ENCODE measurements at places on chromosomes 2 and 18.

GRCh38 chr2:141331127-141331526 lies 799.7 kb downstream of the LRP1B start:
- no peak for DNase-seq

DNA sequence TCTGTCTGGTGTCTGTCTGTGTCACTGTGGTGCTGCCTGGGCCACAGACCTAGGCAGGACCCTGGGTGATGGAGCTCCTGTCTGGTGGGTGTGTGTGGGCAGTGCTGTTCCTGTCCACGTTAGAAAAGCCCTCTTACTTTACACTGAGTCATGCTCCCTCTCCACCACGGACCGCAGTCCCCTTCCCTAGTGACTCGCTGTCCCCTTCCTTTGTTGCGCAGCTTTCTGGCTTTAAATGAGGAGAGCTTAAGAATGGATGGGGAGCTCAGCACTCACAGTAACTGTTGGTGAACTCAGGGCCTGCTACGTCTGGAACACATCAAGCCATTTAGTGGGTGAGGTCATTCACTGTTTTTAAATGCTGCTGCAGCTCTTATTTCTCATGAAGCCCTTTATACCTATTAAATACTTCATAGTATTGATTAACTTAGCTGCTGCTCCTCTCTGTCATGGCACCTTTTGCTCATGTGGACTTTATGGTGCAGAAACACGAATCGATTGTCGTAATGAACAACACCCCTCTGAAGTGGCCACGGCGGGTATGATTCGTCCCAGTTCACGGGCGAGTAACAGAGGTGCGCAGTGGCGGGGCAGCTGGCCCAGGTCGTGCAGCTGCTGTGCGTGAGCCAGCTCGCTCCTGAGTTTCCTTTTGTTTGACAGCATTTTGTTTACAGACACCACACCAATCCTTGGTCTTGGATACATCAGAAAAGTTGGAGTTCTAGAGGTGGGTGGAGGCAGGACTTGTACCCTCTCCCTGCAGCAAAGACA lies 100.4 kb downstream of the LDLRAD4 start:
- DNase-seq: peak; percentile 22

DNA sequence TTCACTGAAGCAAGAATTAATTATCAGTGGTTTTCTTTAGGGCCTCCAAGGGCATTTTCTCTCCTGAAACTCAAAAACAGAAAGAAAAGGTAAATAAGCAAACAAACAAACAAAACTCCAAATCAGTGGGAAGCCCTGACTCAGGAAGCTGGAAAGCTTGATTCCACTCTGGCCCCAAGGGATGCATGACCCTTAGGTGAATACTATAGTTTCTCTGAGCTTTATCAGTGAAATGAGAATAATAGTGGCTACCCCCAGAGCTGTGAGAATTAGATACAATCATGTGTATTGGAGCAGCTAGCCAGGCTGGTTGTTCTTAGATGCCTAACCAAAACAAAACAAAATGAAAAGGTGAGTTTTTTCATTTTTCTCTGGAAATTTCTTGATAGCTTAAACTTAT lies 585.1 kb downstream of the CNTNAP5 start:
- DNase-seq: no peak

DNA sequence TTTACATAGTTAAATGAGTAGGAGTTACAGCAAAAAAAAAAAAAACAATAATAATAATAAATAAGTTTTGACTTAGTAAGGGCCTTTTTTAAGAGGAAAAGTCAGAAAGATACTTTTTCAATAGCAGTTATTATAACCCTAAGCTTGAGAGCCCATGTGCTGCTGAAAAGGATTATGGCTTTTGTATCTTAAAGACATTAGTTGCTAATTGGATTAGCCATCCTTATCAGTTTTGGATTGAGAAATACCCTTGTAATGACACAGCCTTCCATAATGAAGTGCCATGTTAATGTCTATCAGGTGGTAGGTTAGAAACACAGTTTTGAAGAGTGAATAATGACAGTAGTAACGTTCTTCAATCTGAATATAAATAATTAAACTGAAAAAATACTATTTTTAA lies 554.0 kb downstream of the RIT2 start:
- no peak for DNase-seq

GRCh38 chr2:121699421-121700333 lies 37.0 kb downstream of the NIFK start:
- peak; percentile 80 for DNase-seq

- no peak for DNase-seq
Measured at GRCh38 chr18:28009589-28009988, 167.3 kb downstream of the CDH2 start.
